ENCODE measurements at places on chromosomes 2 and 18. TPM values are rescaled to one million over a fixed set of nuclear protein-coding genes. Genes with fewer than 3 reads are reported as not detected.

The C18orf63 gene
- not detected for total RNA-seq

The AQP12A gene
- not detected for total RNA-seq

The ERICH2 gene
- 2.1 TPM for total RNA-seq

The ARHGAP25 gene
- total RNA-seq: 1.4 TPM

The NPPC gene
- total RNA-seq: 18.5 TPM

GRCh38 chr2:95024960-95025405 is 525 bp upstream of the MAL start:
- H3K4me1 ChIP-seq: peaks cover 13% of the 10 kb centered on the region
- peaks cover 4% of the 10 kb centered on the region for H3K36me3 ChIP-seq
- H3K27me3 ChIP-seq: peaks cover 33% of the 10 kb centered on the region
- peak; percentile 69 for DNase-seq
- H3K4me3 ChIP-seq: peak overlapping the region; percentile 72
- peak overlapping the region; percentile 62 for H3K27ac ChIP-seq

- peaks cover 31% of the 10 kb centered on the region for H3K4me1 ChIP-seq
- no peak for DNase-seq
- H3K36me3 ChIP-seq: no peaks in the 10 kb centered on the region
Observed at GRCh38 chr2:50840341-50841124, 191.4 kb downstream of the NRXN1 start.

DNA sequence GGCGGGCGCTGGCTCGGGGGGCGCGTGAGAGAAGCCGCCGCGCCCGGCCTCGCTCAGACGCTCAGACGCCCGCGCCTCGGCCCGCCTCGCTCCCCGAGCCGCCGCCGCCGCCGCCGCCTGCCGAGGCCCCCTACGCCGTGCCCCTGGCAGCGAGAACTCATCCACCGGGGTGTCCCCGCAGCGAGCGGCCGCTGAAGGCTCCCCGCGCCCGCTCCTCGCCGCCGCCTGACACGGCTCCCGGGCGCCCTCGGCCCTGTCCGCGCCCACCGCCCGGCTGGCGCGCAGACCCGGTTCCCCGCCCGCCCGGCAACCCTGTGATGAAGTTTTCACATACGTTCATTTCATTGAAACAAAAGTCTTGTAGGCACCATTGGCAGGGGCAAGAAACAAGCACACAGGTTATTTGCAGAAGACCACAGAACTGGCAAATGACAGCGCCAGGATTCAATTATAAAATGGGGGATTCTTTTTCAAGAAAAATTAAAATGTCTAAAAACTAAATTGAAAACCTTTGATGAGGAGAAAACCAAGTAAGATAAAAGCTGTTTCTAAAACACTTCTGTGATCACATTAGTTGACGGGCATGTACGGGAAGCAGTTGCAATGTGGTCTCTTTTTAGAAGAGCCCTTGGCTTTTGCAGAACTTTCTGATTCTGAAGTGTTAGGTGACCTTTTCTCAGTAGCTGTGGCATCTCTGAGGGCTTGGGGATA is 50.5 kb upstream of the TUBA3D start:
- H3K4me3 ChIP-seq: peak overlapping the region; percentile 38
- H3K36me3 ChIP-seq: peaks cover 10% of the 10 kb centered on the region
- peaks cover 7% of the 10 kb centered on the region for H3K27me3 ChIP-seq
- H3K27ac ChIP-seq: no peak overlapping the region
- H3K4me1 ChIP-seq: no peaks in the 10 kb centered on the region
- peak; percentile 37 for DNase-seq

- peak; percentile 14 for DNase-seq
- H3K4me3 ChIP-seq: no peak overlapping the region
- peak overlapping the region; percentile 3 for H3K27ac ChIP-seq
- no peaks in the 10 kb centered on the region for H3K36me3 ChIP-seq
- H3K27me3 ChIP-seq: no peaks in the 10 kb centered on the region
- peaks cover 22% of the 10 kb centered on the region for H3K4me1 ChIP-seq
Observed at GRCh38 chr2:174901075-174901474, 104.1 kb downstream of the CHN1 start.

DNA sequence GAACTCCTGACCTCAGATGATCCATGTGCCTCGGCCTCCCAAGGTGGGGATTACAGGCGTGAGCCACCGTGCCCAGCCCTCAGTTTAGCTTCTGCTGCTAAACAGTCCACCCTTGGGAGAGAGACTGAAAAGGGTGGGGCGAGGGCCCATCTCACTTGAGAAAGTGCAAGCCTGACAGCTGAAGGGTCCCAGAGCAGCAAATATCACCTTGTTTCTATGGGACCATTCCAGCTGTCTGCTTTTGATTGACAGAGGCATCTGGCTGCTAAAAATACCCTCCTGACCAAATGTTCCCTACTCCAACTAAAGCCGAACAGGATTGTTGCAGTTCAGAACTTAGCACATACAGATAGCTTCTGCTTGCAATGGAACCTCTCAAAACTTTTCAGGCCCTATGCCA is 436 bp upstream of the SMYD1 start:
- peaks cover 10% of the 10 kb centered on the region for H3K4me1 ChIP-seq
- DNase-seq: no peak
- H3K27ac ChIP-seq: no peak overlapping the region
- H3K36me3 ChIP-seq: no peaks in the 10 kb centered on the region
- H3K4me3 ChIP-seq: no peak overlapping the region
- no peaks in the 10 kb centered on the region for H3K27me3 ChIP-seq

DNA sequence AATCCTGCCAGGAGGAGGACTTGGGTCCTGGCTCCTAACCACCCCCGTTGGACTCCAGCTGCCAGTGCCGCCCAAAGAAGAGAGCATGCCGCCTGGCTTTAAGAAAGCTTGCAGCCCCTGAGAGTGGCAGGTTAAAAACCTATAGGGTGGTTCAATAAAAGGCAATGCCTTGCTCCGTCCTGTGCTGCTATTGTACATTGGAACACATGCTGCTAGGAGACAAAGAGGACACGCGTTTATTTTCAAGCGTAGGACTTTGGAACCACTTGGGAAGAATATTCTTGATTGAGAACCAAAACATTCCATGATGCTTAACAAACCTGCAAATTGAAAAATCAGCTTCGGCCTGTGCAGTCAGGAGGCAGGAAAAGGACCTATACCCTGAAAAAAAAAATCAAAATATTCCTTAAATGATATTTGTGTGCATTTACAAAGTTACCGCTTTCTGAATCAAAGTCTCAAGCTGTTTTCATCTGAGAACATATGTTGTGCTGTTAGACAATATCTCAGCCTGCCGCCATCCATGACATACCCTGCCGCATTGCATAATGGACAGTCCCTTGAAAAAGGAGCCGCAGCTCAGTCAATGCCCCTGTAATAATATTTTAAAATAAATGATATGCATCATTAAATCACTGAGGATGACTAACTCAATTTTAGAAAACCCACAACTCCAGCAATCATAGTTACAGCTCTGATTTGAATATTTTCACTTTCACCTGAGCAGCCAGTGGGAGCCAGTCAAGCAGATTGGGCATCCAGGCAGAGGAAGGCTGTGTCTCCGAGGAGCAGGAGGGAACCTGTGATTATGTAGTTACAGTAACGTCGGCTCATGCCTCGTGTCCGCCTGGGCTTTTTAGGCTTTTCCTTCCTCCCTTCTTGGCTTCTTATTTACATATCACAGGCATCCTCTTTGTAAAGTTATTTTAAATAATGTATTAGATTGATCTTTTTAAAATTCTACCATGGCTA is 805.6 kb upstream of the FANCL start:
- no peaks in the 10 kb centered on the region for H3K27me3 ChIP-seq
- H3K4me3 ChIP-seq: no peak overlapping the region
- DNase-seq: no peak
- no peaks in the 10 kb centered on the region for H3K4me1 ChIP-seq

- no peak for DNase-seq
- peaks cover 5% of the 10 kb centered on the region for H3K36me3 ChIP-seq
- H3K27ac ChIP-seq: no peak overlapping the region
- H3K4me1 ChIP-seq: no peaks in the 10 kb centered on the region
- H3K27me3 ChIP-seq: peaks cover 13% of the 10 kb centered on the region
Observed at GRCh38 chr2:3636586-3637310, 21.3 kb upstream of the ALLC start.

- H3K4me3 ChIP-seq: no peak overlapping the region
- DNase-seq: no peak
- H3K36me3 ChIP-seq: no peaks in the 10 kb centered on the region
- H3K27me3 ChIP-seq: peaks cover 2% of the 10 kb centered on the region
- peak overlapping the region; percentile 56 for H3K27ac ChIP-seq
Observed at GRCh38 chr2:160479269-160479668, 14.3 kb downstream of the RBMS1 start.

- H3K27me3 ChIP-seq: peaks cover 2% of the 10 kb centered on the region
- H3K4me1 ChIP-seq: no peaks in the 10 kb centered on the region
- peaks cover 4% of the 10 kb centered on the region for H3K36me3 ChIP-seq
- H3K27ac ChIP-seq: no peak overlapping the region
- H3K4me3 ChIP-seq: no peak overlapping the region
Observed at GRCh38 chr2:133817680-133818566, 249.7 kb upstream of the NCKAP5 start.

DNA sequence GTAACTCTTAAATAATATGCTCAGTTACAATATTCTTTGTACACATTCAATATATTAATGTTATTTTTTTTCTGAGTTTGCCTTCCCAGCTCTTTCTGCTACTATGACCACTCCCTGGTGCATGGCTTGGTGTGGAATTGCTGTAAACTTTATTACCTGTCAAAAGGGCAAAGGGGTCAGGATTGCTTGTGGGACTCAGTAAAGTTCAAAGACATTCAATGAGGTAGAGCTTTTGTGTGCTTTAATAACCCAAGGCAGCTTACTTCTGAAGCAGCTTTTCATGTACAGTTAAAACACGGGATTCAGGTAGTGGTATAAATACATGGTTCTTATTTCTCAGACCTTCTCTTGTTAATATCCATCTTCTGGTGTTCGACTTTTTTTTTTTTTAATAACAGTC is 132.8 kb downstream of the MEIS1 start:
- peaks cover 3% of the 10 kb centered on the region for H3K27me3 ChIP-seq
- DNase-seq: no peak
- H3K4me3 ChIP-seq: no peak overlapping the region
- H3K36me3 ChIP-seq: no peaks in the 10 kb centered on the region

All from glutamatergic neuron (in vitro differentiated cells).